ENCODE measurements at places on chromosomes 7 and 10.

DNA sequence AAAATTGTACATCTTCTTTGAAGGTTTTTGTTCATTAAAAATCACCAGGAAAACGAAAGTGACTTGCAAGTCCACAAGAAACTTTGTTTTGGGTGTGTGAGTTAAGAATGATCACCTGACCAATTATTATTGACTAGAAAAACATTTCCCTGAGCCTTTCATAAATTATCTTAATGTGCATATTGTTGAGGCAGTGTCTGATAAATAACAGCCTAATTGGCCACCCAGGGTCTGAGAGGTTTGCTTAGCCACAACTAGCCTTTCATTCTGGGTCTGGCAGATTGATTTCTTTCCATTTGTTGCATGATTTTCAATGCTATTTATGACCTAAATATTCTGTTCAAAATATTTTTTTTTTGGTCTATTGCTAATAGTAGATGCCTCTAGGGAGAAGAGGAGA lies 152.8 kb downstream of the AUTS2 start:
- no peak for DNase-seq

DNA sequence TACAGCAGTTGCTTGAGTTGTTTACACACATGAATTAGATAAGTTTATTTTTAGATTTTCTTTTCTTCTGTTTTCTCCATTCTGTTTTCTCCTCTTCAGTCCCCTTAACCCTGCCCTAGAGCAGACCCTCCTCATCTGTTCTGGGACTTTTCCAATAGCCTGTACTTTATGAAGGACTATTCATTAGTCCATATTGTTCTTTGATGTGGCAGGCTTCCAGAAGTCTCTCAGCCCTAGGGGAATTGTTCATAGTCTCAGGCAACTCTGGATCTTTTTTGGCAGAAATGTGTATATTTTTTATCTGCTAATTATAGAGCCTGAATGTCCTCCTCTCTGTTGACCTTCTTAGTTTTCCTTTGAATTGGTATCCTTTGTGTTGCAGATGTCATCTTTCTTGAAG lies 25.4 kb downstream of the KAT6B start:
- no peak for DNase-seq

DNA sequence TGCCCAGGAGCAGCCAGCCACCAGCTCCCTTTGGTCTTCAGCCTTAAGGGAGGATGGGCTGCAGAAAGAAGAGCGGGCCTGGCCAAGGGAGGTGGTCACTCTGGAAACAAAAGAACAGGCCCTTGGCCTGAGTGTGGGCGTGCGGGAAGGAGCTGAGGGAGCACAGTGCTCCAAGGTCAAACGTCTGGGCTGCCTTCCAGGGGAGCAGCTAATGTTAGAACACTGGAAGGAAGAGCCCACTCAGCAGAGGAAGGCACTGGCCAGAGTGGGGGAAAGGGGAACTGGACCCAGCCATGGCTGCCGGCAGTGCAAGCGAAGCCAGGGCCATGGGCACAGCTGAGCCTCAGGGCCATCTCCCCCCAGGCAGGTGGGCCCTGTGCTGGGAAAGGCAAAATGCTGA lies 42.7 kb downstream of the FAM53B start:
- no peak for DNase-seq

- DNase-seq: no peak
Measured at GRCh38 chr10:47278152-47278473, 21.9 kb upstream of the GDF10 start.

- no peak for DNase-seq
Measured at GRCh38 chr7:36283711-36284130, 105.9 kb upstream of the ANLN start.

DNA sequence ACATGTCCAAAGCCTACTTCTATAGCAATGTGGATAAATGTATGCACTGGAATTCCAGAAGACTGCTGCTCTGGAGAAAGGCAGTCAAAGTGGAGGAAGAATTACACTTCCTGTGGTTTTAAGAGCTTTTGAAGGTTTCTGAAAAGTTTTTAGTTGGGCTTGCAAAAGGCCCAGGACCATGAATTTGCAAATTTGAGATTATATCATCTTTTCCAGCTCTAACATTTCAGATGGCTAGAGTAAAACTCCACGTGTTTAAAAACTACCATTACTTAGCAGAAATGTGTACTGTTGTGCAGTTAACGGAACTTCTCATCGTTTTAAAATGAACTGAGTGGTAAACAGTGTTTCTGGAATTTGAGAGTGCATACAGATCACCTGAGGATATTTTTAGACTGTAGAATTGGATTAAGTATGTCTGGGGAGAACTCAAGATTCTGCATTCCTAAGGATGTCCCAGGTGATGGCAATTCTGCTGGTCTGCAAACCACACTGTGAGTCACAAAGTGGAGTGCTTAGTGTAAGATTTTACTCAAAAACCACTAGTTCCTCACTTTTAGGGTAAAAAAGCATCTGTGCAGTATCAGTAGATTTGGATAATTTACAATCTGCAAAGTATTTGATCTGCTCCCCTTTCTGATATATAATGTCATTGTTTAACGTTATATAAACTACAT lies 32.9 kb upstream of the CCDC71L start:
- no peak for DNase-seq

GRCh38 chr7:145092766-145093165 lies 256.9 kb upstream of the TPK1 start:
- DNase-seq: no peak

DNA sequence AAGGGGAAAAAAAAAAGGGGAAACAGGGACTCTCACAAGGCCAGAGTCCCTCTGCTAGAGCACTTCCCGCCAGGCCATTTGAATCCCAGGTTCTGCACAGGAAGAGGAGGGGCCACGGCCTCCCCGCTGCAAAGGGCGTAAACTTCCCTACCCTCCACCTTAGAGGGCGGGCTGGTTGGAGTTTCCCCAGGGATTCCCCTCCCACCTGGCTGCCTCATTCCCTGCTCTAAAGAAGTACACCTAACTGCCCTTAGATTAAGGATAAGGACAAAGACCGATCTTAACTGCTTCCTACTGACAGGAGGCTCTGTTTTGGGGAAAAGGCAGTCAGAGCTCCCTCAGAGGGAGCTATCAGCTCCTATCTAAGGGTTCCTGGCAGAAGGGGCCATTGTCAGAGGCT lies 102.0 kb upstream of the ARMC3 start:
- DNase-seq: no peak

DNA sequence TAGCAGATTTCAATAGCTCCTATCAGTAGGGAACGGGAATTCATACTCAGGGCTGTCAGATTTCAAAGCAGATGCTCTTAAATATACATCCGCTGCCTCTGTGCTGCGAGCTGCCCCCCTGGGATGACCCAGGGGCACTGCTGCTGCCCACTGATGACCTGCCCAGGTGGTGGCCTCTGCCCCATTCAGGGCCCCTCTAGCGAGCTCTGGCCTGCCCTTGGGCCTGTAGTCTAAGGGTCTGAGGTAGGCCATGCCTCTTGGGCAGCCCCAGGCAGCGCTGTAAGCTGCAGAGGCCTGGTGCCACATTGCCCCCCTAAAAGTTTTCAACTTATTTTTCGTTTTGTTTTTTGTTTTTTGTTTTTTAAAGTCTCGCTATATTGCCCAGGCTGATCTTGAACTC lies 50.6 kb upstream of the SH2B2 start:
- DNase-seq: no peak

- no peak for DNase-seq
Measured at GRCh38 chr10:49365275-49365674, 30.6 kb downstream of the DRGX start.

GRCh38 chr10:14372606-14373005 lies 41.9 kb upstream of the FRMD4A start:
- no peak for DNase-seq

GRCh38 chr7:95972523-95972922 lies 200.2 kb downstream of the DYNC1I1 start:
- no peak for DNase-seq

GRCh38 chr7:111765751-111766643 lies 203.7 kb upstream of the IMMP2L start:
- DNase-seq: no peak

GRCh38 chr10:77560052-77560451 lies 77.6 kb downstream of the KCNMA1 start:
- DNase-seq: no peak

DNA sequence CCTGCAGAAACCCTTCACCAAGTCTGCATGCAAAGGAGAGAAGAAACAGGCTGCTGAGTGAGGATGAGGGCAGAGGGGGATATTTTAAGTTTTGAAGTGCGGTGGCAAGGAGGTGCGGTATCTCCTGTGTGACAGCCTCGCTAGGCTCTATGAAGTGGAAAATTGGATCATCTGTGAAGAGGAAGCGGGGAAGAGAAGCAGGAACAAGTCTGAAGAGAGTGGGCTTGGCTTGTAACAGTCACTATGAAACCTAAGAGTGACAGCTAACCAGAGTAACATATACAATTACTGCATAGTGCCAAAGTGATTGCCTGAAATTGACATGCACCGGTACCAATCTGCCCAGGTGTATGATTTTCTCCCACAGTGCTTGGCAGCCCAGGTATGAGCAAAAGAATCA lies 287.5 kb upstream of the KLF14 start:
- DNase-seq: no peak

- DNase-seq: no peak
Measured at GRCh38 chr7:131459256-131459655, 97.2 kb downstream of the PODXL start.

- no peak for DNase-seq
Measured at GRCh38 chr10:70359017-70359550, 23.3 kb downstream of the LRRC20 start.

DNA sequence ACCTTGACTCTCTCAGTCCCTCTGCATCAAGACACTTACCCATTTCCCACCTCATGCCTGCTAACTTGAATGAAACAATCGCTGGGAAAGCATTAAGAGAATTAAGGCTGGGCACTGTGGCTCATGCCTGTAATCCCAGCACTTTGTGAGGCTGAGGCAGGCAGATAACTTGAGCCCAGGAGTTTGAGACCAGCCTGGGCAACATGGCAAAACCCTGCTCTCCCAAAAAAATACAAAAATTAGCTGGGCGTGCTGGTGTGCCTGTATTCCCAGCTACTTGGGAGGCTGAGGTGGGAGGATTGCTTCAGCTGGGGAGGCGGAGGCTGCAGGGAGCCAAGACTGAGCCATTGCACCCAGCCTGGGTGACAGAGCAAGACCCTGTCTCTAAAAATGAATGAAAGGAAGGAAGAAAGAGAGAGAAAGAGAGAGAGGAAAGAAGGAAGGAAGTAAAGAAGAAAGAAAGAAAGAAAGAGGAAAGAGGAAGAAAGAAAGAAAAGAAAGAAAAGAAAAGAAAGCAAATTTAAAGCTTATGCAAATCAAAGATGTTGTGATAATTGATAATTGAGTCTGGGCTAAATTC lies 646 bp downstream of the SERPINE1 start:
- no peak for DNase-seq

- no peak for DNase-seq
Measured at GRCh38 chr7:80905334-80905733, 13.5 kb downstream of the SEMA3C start.

GRCh38 chr10:101776161-101776817 lies 375 bp upstream of the FGF8 start:
- DNase-seq: no peak

DNA sequence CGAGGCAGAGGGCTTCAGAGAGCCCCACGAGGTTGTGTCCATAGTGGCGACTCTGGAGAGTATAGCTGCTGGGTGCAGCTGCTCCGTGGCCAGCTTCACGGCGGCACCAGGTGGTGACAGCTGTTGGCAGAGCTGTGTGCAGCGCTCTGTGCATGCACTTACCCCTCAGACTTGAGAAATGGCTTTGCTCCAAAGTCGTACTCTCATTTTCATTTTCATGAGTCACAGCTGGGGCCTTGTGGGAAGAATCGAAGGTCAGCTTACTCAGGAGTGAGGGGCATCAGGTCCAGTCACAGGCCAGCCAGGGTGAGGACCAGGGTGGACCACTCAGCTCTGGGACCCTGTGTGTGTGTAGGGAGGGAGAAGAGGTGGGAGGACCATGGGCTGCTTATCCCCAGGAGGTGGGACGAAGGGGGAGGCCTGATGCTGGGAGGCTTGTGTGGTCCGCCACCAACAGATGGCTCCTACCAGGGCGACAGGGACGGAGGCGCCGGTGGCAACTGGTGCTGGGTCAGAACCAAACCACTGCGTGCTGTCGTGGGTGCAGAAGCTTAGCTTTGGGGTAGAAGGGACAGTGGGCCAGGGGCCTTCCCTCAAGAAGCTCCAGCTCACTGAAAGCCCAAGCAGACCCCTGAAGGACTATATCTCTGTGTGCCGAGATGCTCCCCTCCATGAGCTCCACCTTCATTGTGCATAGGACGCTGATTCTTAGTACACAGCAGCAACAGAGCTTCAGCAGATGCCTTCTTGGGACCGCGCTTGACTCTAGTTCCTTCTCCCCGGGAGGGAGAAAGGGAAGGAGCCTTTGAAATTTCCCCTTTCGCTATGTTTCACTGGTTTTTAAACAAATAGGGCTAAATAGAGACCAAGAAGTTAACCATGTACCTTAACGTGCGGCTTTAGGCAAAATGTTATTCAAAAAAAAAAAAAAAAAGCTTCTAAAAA lies 225.0 kb downstream of the CELF2 start:
- DNase-seq: no peak

DNA sequence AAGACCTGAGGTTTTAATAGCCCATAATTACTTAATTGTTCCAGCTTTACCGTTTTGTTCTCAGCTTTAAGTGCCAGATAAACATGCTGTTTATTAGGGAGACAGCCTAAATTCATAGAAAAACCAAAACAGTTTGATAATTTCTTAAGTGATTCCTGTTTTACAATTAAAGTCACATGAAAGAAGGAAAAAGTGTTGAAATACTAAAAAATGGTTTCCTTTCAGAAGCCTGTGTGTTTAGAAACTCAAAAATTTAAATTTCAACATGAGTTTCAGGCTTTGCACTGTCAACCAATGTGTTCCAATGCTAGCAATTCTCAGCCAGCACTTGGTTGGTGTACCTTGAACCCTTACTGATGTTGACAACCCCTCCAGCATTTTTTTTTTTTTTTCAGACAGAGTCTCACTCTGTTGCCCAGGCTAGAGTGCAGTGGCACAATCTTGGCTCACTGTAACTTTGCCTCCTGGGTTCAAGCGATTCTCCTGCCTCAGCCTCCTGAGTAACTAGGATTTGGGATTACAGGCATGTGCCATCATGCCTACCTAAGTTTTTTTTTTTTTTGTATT lies 135.3 kb downstream of the ICA1 start:
- DNase-seq: no peak

DNA sequence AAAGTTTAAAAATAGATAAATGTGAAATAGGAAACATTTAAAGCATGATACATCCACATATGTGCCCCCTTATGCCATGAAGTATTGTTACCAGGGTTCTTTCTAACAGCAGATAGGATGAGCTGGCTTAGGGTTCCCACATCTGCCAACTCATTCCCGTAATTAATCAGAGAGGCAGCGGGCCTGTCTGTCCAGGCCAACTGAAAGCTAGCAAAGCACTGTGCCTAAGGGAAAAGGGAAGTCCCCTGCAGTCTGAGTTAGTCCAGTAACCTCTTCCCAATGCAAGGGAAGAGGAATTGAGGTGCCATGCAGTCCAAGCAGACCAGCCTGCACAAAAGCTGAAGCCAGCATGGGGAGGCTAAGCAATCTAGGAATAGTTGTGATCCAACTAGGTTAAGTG lies 18.3 kb upstream of the ZC3HAV1L start:
- no peak for DNase-seq

DNA sequence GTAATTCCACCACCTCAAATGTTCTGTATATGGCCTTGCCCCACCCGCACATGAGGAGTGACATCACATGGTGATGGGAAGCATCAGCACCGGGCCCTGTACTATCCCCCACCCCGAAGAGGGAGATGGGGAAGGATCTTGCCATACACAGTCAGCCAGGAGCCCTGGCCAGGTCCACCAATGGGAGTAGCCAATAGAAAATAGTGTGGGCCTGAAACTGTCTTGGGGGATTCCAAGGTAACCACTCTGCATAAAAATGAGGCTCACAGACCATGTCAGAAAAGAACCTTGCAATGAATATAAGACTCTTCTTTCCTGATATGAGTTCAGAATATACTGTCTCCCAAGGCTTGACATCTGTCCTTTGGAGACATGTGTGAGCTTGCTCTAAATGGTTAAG lies 51.1 kb downstream of the ADRB1 start:
- DNase-seq: no peak
